ENCODE measurements at places on chromosomes 12 and 14.

- no peak for DNase-seq
These were observed 555.1 kb downstream of the FOXG1 start for GRCh38 chr14:29321646-29322045.

- DNase-seq, result no peak
These were observed 159.8 kb upstream of the DAAM1 start for GRCh38 chr14:59028476-59029202.

GRCh38 chr12:53048033-53048779 is 1.7 kb upstream of the TNS2 start:
- no peak for DNase-seq

- DNase-seq, result no peak
These were observed 78.9 kb downstream of the STAB2 start for GRCh38 chr12:103665971-103666370.

DNA sequence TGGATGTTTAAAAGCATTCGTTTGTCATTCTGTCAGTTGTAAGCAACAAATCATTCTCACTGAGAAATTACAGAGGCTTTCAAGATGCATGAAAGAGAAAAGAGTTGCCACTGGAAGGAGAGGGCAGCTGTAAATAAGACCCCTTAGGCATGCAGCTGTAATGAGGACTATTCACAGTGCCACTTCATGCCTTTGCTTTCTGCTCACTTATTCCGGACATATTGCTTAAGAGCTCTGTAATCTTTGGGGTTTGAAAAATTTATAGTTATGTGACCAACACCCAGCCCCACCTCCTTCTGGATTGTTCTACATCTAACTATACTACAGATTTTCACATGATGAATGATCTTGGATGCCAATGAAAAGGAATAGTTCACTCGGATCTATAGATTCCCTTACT is 194.8 kb upstream of the DCN start:
- DNase-seq, result no peak

DNA sequence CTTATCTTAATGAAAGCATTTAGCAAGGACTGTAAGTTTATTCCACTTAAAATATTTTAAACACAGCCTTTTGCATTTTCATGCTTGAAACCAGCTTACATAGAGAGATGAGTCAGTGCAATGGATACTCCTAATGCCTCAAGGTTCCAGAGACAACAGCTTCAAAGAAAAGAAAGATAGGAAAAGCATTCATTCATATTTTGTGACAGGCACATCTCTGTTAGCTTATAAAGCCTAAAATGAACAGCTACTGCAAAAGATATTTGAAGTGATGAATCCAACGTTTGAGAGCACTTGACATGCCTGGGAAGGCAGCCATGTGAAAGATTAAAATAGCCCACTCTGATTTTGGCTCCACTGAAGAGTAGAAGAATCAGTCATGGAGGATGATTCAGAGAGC is 814.5 kb downstream of the RPS29 start:
- no peak for DNase-seq

DNA sequence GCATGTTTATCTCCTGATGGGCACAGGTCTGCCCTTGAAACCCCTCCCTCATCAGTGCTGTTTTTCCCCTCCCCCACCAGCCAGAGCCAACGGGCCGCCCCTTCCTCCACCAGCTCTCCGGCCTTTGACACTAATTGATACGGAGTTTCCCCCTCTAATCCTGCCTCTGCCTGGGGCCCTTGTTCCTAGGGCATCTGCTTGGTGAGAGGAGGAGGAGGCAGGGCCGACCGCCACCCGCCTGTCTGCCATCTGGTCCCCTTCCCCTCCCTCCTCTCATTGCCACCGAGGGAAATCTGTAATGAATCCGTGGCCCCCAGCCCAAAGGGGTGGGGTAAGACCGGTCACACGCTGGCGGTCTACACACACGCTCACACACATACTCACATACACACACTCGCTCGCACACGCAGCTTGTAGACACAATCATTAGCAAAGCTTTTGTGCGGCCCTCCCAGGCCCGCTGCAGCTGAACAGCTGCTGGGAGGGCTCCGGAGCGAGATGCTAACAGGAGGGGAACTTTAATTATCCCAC is 27.4 kb downstream of the SRRM4 start:
- no peak for DNase-seq

GRCh38 chr14:60328583-60328982 is 79.6 kb downstream of the PPM1A start:
- no peak for DNase-seq

GRCh38 chr12:85179680-85180270 is 100.2 kb upstream of the ALX1 start:
- no peak for DNase-seq

- no peak for DNase-seq
These were observed 361.5 kb downstream of the EGLN3 start for GRCh38 chr14:33589334-33589733.

DNA sequence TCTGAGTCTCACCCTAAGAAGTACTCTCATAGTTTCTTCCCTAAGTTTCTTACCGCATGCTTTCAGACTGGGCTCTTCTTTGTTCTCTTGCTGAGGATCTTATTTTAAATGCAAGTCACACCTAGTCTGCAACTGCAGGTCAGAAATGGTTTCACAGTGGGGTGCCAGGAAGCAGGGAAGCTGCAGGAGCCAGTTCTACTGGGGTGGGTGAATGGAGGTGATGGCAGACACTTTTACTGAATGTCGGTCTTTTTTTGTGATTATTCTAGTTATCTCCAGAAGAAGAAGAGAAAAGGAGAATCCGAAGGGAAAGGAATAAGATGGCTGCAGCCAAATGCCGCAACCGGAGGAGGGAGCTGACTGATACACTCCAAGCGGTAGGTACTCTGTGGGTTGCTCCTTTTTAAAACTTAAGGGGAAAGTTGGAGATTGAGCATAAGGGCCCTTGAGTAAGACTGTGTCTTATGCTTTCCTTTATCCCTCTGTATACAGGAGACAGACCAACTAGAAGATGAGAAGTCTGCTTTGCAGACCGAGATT is 1.7 kb downstream of the FOS start:
- no peak for DNase-seq

DNA sequence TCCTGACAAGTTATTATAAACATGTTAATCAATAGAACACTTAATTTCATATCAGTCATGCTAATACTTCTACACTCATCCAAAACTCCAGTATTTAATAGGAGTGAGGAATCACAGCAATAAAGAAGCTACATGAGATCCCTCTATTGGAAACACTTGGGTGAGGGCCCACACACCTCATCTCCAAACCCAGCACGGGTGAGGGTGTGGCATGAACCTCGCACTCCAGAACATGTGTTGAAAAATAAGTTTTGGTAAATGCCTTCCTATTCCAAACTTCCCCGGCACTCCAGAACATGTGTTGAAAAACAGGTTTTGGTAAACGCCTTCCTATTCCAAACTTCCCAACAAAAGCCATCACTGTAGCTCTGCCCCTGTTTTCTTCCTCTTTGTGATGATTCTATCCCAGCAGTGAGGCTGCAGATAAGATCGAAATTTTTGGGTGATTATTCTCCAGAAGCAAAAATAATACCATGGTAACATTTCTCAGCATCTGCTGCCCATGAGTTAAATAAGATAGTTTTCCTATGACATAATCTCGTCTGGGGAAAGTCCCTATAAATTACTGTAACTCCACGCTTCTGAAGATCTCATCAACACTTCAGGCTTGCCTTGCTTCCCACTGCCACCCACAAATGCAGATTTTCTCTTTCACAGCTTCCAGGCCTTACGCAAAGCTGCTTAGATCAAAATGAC is 24.4 kb upstream of the PTPRB start:
- no peak for DNase-seq

DNA sequence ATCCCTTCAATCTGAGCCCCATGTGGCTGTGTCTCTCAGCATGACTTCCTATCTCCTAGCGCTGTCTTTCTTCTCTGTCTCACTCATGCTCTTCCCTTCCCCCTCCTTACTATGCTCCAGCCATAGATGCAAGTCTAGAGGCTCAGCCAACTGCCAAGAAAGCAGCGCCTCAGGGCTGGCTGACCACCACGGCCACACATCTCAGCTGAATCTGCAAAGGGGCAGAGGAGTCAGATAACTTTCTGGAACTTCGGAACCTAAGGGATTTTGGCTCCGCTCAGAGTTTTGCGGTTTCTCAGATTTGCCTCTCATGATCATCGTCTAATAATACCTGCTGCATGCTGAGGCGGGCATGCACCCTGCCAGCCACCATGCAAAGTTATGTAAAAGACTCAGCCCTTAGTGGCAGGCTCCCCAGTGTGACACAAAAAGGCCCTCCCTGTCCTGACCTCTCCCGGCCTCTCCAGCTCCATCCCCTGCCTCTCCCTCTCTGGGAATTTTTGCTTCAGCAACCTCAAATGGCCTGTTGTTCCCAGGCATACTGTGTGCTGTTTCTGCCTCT is 5.0 kb upstream of the FGF6 start:
- DNase-seq, result no peak

- DNase-seq, result no peak
These were observed 2.4 kb upstream of the OR4K5 start for GRCh38 chr14:19917955-19918518.

GRCh38 chr14:63288853-63289252 is 29.9 kb downstream of the GPHB5 start:
- DNase-seq, result no peak

DNA sequence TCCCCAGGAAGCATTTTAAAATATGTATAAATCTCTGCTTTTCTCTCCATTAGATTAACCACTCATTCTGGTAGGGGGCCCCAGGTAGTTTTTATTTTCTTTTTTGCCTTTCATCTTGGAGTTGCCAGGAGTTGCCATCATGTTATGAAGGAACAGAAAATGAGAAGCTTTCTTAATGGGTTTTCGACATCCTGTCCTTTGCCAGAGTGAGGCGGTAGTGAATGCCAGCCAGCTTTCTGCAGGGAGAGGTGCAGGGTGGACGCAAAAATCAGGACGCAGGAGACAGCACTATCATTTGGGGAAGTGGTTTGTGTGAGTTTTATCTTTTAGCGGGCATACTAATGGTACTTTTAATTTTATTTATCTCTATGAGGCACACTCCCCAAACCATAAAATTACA is 1.7 kb downstream of the RASSF8 start:
- no peak for DNase-seq

GRCh38 chr12:49323524-49324097 is 556 bp downstream of the TROAP start:
- no peak for DNase-seq

DNA sequence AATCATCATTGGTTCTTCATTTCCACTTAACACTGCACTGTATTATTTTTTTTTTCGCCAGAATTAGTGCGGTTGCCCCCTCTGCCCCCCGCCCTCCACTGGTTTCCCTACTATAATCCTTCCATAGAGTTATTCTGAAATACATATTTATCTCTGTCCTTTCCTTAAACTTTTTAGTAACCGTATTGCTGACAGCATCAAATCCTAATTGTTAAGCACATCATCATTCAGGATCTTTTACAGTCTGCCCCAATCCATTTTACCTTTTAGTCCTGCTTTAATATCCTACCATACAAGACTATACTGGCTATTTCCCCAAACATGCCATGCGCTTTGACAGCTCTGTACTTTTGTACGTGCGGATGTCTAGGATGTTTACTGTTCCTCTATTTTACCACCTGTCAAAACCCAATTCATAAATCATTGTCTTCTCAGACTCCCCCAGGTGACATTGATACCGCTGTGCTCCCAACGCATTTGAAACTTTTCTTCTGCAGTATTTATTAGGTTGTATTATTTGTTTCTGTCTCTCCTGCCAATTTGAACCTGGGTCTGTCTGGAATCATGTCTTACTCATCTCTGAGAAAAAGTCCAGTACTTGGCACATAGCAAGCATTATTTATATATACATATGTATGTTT is 1.0 kb downstream of the FGFR1OP2 start:
- DNase-seq, result no peak

All from CD4-positive, alpha-beta T cell treated with Interleukin-15 for 1 hour (primary cell).